Dorsolateral prefrontal cortex (tissue), 122 donors: ENCODE measurements at places on chromosomes 7 and 10.

DNA sequence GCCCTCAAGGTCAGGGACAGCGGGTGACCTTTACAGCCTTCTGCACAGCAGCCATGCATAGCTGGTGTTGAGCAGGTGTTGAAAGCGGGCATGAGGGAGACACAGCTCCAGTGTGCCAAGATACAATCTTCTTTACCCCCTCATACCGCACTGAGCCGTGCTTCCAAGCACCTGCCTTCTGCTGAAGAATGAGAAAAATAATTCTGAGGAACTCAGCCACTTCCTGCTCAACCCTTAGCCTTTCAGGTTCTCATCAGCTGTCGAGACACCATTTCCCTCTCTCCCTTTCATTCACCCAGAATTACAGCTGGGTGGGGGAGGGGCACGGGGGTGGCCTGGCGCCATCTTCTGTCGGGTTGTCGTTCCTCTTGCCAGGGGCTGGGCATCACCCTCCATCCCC is 58.6 kb downstream of the COL13A1 start:
- no peak for DNase-seq

DNA sequence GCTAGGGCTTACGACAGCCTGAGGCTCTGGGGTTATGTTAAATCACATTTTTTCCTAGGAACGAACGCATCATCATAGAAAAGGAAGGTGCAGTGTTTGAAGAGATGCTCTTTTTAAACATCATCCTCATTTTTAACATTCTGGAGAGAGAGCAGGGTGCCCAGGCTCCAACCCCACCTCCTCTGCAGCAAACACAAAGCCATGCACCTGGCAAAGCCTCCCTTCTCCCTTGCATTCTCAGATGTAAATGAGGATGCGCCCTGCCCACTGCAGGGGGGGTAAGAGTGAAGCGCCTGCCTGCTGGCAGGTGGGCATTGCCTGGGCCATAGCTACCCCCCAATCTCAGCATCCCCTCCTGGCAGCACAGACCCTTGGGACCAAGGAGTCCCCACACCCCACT is 92.4 kb downstream of the PTPRN2 start:
- DNase-seq, result no peak

DNA sequence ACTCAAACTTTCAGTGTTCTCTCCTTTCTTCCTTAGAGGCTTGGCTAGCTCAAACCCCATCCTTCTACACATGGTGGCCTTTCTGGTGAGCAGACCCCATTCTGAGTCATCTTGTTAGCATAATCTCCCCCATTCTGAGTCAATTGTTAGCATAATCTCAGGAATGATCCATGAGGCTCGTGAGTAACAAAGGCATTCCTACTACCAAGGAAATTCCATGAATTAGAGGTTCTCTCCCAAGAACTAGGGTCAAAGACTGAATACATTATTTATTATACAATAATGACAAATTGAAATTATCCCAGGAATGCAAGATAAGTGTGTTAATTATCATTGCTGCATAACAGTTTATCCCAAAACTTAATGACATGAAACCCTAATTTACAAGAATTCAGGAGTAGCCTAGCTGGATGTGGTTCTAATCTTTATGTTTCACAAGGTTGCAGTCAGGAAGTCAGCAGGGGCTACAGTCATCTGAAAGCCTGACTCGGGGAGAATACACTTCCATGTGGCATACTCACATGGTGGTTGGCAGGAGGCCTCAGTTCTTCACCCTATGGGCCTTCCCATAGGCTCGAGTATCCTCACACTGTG is 100.2 kb downstream of the MMRN2 start:
- DNase-seq, result no peak

- no peak for DNase-seq
These were observed 90.9 kb downstream of the NT5C2 start for GRCh38 chr10:103102195-103102594.

DNA sequence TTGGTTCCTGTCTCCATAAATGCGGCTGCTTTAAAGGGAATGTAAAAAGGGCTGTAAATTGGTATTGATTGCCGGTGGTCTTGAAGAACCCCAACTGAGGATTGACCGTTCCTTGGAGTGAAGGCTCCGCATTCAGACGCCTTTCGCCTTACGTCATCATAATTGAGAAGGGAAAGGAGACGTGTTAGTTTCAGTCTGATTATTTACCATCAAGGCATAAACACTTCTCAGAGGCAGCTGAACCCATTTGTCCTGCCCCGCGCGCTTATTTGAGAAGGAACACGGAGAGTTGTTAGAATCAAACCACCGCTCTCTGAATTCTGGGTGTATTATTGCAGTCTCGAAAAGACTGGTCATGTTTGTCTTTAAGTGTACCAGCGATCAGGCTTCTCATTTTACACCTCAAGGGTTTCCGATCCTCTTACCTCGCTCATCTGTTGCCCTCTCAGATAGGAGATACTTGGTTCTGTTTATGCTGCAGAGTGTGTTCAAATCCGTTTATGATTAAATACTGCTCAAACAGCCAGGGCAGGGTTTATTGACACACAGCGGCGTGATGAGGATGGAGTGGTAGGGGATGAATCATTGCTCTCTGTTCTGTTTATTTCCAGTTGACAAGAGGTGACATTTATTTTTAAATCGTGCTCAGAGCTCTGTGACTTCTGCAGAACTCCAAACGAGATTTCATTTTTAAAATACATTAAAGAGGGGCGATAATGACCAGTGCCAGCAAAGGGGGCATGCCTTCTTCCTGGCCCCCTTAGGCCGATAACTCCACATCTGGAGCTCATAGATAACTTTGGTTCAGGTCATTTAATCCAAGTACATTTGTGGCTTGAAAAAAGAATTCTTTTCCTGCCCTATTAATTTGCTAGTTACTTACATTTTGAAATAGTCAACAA is 30.4 kb downstream of the FOXK1 start:
- no peak for DNase-seq

GRCh38 chr10:62726638-62727037 is 77.9 kb upstream of the ADO start:
- no peak for DNase-seq

DNA sequence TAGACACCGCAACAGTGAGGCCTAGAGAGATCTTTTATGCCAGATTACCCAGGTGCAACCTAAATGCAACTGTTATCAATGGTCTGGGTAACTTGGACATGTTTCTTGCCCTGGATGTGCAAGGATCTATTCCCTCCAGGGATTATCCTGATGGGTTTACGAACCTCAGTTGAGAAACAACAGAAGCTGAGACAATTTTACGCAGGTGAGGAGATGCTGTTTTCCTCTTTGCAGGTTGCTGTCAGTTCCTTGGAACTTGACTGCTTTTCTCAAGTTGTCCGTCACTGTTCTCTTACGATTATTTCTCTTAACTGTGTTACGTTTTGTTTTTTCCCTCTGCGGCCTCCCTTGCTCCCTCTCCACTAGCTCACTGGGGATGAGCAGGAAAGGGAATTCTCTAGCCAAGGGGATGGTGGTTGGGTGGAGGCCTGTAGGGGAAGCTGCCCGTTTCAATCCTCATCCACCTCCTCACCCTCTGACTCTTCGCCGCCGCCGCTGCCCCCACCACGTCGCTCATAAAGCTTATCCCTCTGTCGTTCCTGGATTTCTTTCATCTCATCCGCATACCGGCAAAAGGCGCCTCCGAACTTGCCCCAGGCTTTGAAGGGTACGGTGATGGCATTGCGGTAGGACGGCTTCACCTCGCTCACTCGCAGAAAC is 1.2 kb downstream of the PURB start:
- no peak for DNase-seq

DNA sequence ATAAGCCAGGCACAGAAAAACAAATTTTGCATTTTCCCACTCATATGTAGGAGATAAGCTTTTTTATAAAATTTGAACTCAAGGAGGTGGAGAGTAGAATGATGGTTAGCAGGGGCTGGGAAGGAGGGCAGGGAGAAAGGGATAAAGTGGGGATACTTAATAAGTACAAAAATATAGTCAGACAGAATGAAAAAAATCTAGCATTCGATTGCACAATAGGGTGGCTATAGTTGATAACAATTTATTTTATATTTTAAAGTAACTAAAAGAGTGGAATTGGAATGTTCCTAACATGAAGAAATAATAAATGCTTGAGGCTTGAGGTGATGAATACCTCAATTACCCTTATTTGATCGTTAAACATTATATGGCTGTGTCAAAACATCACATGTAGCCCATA is 415.7 kb upstream of the STEAP1 start:
- DNase-seq, result no peak

GRCh38 chr7:29748286-29749099 is 57.8 kb upstream of the WIPF3 start:
- DNase-seq, result no peak

DNA sequence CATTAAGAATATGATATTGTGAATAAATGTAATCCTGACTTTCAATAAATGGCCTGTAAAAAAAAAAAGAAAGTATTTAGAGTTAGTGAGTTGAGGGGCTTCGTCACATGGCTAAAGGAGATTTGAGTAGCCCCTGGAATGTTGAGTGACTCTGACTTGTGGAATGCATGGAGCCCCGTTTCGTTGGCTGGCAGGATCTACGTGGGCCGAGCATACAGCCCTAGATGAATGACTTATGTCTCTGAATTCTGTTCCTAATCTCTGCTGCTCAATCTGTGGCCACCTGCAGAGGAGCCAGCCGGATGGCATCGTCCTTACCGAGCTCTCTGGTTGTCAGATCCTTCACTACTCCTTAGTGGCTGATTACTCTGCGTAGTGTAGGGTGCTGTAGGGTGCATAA is 155.7 kb downstream of the MGMT start:
- no peak for DNase-seq

DNA sequence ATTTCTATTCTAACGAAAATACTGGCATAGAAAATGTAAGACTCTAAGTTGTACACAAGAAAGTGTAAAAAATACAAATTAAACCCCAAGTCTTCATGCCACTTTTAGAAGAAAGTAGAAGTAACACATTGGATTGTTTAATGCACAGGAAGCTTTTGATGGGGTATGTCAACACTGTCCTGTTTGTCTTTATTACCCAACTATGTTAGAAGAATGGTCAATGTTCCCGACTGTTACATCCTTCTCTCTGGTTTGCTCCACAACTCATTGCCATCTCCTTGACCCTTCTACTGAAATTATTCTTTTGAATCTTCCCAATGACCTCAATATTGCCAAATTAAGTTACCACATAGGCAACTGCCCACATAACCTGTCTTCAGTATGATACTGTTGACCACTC is 35.8 kb downstream of the COL28A1 start:
- no peak for DNase-seq

- DNase-seq, result no peak
These were observed 131.1 kb downstream of the LRRC4 start for GRCh38 chr7:127900141-127900540.

GRCh38 chr7:118153551-118154177 is 30.3 kb upstream of the LSM8 start:
- DNase-seq, result no peak

GRCh38 chr7:13290975-13291374 is 603.5 kb downstream of the ARL4A start:
- DNase-seq, result no peak

DNA sequence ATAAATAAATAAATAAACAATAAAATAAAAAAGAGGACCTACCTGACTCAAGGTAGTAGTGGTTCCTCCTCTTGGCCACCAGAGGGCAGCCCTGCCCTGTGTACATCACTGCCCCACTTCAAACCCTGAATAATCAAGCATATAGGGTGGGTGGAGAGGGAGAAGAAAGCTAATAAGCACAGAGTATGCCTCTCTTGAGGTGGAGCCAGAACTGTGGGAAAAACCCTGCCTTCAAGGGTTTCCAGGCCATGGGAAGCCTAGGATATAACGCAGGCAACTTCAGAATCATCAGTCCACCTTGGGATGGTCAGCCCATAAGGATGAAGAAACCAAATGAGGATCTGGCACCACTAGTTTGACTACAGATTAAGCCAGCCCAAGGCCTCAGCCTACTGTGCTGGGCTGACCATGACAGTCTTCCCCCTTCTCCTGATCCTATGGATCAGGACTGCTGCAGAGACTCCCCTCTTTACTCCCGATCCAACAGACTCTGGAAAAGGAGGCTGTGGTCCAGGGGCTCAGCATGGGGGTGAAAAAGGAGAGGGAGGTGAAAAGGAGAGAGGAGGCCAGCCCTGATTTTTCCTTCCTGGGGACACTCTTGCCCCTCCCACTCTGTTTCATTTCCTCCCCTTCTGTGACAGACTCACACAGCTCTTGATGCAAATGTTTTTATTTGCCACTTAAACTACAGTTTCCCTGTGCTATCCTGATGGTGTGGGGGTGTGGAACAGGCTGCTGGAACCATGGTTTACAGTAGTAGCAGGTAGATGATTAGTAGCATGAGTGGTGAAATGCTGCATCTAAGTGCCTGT is 10.1 kb downstream of the AVPI1 start:
- no peak for DNase-seq

GRCh38 chr10:33937036-33937730 is 602.7 kb upstream of the NRP1 start:
- DNase-seq, result no peak

GRCh38 chr7:128137181-128137580 is 103.9 kb upstream of the LEP start:
- DNase-seq, result no peak

- DNase-seq, result no peak
These were observed 67.4 kb upstream of the ZNF746 start for GRCh38 chr7:149565096-149565382.

DNA sequence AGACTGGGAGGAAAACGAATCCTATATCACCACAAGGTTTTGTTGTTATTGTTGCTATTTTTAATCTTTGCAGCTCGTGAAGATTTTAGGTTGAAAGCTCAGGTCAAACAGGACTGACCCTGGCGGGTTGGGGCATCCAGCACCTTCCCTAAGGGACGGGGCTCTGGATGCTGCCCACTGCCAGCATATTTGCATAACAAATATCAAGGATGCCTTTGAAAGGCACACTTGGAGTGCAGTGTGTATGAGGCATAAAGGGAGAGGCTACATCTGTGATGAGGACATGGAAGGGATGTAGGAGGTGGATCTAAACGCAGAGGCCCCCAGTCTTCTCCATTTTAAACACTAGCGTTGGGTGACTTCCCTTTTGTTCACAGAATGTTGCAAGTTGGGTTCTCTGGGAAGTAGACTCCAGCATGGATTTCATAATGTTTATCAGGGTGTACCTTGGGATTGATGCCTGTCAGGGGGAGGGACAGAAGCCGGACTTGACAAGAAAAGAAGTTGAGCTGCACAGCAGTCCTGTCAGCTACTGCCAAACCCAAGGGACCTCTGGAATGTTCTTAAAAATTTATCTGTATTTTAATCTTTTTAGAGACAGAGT is 181.1 kb upstream of the IMMP2L start:
- DNase-seq, result no peak

GRCh38 chr10:89981891-89982290 is 280.5 kb downstream of the KIF20B start:
- no peak for DNase-seq

- DNase-seq, result no peak
These were observed 162.4 kb upstream of the MDFIC start for GRCh38 chr7:114759347-114760062.

GRCh38 chr10:11871466-11871865 is 48.3 kb downstream of the PROSER2 start:
- DNase-seq, result no peak

GRCh38 chr10:35592441-35592840 is 12.7 kb upstream of the GJD4 start:
- DNase-seq, result no peak

DNA sequence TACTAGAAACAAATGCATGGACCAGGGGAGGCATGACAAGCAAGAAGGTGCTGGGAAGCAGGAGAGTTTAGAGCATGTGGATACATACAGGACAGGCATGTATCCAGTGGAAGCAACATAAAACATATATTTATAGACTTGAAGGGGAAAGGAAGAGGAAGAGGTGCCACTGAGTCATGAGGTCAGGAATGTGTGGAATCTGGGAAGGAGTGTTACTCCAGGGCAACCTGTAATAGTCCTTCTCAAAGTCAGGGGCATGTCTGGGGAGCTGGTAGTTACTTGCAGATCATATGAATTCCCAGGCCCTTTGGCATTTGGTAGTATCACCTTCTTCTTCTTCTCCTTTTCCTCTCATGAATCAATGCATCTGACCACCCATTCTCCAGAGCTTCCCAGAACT is 246.6 kb downstream of the XPNPEP1 start:
- DNase-seq, result no peak
